ENCODE measurements at places on chromosomes 7 and 10. TPM values are rescaled to one million over a fixed set of nuclear protein-coding genes. Genes with fewer than 3 reads are reported as not detected.

- no peak overlapping the region for H3K4me3 ChIP-seq
- no peak for DNase-seq
- H3K4me1 ChIP-seq = no peaks in the 10 kb centered on the region
These were observed 22.2 kb downstream of the ZNF467 start for GRCh38 chr7:149751043-149751775.

DNA sequence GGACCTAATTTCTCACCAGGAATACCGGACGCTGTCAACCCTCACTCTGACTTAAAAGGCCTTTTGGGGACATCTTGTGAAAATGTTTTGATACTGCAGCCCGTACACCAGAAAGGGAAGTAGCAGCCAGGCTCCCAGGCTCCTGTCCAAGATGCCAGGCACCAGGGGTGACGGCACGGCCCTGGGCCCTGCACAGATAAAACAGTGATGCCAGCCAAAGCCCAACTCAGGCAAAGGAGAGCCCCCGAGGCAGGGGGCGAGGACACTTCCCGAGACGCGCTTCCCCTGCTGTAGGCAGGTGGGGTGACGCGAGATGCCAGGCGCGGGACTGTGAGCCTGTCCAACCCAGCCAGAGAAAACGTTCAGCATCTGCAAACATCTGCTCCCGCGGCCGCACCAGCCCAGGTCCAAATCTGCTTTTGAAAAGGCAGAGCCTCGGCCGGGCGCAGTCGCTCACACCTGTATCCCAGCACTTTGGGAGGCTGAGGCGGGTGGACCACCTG lies 15.7 kb downstream of the ZFAND2A start:
- H3K4me3 ChIP-seq = no peak overlapping the region
- no peak for DNase-seq
- no peak overlapping the region for H3K27ac ChIP-seq
- H3K27me3 ChIP-seq = no peaks in the 10 kb centered on the region
- no peaks in the 10 kb centered on the region for H3K4me1 ChIP-seq
- H3K36me3 ChIP-seq = no peaks in the 10 kb centered on the region

BMPER gene
- 0.24 TPM for polyA plus RNA-seq

SPDYE11 gene
- 0.10 TPM for polyA plus RNA-seq

HIBADH gene
- 51.3 TPM for polyA plus RNA-seq

- no peaks in the 10 kb centered on the region for H3K4me1 ChIP-seq
- H3K4me3 ChIP-seq = no peak overlapping the region
- no peak overlapping the region for H3K27ac ChIP-seq
- H3K36me3 ChIP-seq = no peaks in the 10 kb centered on the region
- no peaks in the 10 kb centered on the region for H3K27me3 ChIP-seq
These were observed 1106.2 kb upstream of the CELF2 start for GRCh38 chr10:9911488-9911887.

DNA sequence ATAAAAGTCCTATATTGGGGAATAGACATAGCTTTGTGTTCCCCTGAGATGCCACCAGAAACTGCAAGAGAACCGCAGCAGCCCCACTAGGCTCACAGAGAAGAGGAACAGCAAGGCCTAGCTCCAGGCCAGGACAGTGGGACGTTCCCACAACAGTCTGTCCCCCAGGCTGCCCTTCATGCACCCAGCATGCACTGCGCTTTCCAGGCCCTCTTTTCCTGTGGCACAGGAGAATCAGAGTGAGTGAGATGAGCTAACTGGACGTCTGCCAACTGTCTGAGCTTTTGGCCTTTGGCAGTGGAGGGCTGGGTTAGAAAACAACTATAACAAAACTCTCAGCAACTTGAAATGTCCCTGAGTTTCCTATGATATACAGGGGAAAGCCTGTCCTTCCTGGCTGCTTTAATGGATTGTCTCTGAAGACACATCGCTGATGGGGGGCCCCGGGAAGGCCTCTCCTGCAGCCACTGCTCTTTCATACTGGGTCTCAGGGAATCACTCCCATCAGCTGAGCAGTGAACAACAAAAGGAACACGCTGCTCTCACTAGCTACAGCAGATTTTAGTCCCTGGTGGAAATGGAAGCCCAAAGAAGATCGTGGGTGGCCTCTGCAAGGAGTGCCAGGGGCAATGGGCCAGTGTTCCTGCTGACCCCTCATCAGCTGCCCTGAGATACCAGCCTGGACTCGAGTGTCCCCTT lies 53.5 kb downstream of the PODXL start:
- DNase-seq = no peak
- H3K27me3 ChIP-seq = no peaks in the 10 kb centered on the region
- no peaks in the 10 kb centered on the region for H3K36me3 ChIP-seq
